Osteoblast (primary cell): ENCODE measurements at places on chromosomes 12 and 14. TPM values are rescaled to one million over a fixed set of nuclear protein-coding genes. Genes with fewer than 3 reads are reported as not detected.

DNA sequence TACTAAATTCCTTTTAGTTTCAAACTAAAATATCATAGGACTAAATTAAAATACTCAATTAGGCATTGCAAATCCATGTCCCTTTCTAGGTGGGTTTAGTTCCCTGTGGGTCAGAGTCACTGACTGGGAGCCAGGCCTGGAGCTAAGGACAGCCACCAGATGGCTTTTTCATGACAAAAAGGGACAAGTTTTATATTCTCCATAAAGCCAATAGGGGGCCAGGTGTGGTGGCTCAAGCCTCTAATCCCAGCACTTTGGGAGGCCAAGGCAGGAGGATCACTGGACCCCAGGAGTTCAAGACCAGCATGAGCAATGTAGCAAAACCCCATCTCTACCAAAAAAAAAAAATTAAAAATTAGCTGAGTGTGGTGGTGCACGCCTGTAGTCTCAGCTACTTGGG, 35.4 kb upstream of the EIF5 start:
- no peak for DNase-seq

DNA sequence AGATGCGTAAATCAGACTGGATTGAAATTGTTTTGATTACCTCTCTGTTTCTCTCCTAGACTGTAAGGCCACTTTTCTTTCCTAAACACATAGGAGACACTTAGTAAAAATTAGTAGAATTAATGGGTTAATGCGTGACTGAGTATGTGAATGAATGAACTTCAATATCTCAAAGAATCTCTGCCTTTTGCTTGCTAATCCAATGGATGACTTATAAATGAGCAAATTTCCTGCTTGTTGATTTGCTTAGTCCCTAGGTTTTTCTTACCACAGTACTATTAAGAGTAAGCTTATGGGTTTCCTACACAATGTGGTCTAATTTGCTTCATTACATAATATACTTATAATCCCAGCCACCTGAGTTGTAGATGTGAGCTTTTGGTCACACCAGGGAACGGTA, 164.1 kb downstream of the SRGAP1 start:
- DNase-seq, result no peak

DNA sequence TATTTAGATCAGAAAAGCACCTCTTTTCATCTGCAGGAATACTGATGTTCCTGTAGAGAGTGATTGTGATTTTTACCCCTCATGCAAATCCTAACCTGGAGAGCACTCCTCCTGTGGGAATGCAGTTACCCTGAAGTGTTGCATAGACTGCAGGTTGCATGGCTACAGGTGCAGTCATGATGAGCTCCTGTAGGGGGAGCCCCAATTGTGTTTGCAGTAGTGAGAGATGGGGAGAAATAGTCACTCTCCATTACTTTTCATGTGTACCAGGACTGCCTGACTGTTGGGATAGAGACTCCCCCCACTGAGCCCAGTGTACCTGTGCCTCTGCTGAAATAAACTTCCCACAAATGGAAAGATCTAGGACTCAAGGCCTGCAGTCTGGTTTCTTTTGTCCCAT, 1086.5 kb downstream of the SLC6A15 start:
- no peak for DNase-seq

DNA sequence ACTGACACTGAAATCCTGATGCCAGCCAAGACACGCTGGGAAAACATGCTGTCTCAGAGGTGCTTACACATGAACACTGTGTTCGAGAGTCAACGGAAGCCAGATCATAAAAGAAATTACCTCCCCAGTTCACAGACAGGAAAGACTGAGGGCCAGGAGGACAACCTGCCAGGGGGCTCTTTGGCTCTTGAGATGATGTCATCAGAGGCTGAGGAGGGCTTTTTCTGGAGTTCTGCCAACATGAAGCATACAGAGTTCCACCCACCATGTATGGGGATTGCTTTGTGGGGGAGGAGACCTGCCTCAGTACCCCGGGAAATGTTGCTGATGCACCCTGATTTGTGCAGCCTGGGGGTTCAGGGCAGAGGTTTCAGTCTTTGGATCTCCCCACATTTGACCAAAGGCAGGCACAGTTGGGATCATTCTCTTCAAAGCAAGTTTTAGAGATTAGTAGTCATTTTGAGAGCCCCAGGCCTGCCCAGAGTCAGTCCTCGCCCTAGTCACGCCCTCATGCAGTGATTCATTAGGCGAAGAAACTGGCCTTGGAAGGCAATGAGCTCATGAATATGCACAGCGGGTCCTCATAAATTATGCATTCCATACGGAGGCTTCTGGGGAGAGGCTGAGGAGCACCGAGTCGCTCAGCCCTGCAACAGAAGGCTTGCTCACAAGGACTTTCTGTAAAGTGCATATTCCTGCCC, 34.9 kb upstream of the EML1 start:
- peak; percentile 93 for DNase-seq

DNA sequence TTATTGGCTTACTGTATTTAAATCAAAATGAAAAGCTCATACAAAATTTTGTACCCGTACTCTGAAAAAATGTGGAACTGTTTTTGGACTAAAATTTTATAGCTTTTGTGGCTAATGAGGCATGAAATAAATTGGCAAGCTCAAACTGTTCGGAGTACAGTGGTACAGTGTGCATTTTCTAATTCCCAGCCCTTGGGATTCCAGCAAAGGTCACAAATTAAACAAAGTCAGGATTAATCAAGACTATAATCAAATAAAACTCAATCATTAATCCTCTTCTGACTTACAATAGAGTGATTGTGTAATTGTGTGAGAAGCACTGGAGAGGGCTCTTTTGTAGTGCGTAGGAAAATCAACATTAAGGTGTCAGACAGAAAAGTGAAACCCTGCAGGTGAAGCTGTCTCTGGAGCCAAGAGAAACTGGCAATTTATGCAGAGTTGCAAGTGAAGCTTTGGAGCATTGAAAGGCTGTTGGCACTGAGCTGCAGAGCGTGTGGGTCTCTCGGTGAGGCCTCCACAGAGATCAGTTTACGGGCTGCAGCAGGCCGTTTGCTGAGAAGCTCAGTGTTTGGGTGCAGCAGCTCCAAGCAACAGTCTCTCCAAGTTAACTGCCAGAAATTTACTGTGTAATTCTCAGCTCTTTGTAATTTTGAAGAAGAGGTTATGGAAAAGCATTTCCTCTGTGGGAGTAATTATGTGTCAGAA, 275.9 kb downstream of the FBXL14 start:
- DNase-seq, result peak; percentile 69

GRCh38 chr14:78653173-78653572, 483.0 kb downstream of the NRXN3 start:
- no peak for DNase-seq

DNA sequence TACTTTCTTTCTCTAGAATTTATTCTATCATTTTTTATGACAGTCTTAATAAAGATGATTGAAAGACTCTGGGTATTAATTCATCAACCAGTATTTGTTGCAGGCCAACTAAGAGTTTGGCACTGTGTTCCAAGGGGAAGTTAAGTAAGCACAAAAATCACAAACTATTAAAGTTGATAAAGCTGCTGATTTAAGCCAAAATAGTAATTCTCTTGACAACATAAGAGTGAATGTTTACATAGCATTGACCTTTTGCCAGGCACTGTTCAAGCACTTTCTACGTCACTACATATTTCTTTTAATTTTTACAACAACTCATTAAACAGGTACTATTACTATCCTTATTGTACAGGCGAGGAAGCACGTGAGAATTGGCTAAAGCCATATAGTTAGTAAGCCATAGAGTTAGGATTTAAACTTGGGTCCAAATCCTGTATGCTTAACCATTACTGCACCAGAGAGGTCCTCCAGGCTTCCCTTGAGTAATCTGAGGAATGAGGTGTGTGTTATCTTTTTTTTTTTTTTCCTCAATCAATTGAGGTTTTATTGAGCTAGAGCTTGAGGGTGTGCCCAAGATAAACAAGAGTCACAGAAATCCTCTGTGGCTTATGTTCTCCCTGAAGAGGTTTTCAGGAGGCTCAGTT, 1009.6 kb downstream of the DIO2 start:
- no peak for DNase-seq

DNA sequence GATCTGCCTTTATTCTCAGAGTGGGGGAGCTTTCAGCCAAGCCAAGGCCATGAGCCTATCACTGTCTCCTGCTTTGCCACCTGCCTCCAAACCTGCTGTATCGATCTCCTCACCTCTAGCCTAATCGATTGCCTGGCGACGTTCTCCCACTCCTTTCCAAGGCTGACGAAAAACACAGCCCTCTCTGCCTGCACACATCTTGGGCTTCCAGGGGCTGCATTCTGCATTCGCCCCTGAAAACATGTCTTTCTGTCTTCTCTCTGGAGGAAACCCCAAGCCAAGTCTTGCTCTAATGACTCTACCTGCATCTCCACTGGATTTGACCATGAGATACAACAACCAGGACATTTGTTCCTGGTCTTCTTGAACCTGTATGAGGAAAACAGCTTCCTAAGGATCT, 540.7 kb downstream of the BCL11B start:
- DNase-seq, result no peak

DNA sequence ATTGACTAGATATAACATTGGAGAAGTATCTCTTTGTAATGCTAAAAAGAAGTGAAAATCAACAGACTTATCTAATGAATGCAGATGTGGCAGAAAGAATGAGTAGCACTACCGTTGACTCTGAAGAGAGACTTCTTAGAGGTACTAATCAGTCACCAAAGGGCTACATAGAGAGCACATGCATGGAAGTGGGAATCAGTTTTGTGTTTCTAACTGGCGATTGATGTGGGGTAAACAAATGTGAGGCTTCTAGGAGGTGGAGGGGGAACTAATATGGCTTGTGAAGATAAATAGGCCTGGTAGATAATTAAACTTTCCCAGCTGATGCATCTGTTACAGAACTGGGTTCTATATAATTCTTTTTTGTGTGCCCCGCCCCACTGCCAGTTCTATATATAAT, 10.5 kb downstream of the COCH start:
- DNase-seq, result no peak

GRCh38 chr14:29846339-29847055, 81.2 kb downstream of the PRKD1 start:
- no peak for DNase-seq

- no peak for DNase-seq
These were observed 259.4 kb upstream of the SSTR1 start for GRCh38 chr14:37948266-37948665.

DNA sequence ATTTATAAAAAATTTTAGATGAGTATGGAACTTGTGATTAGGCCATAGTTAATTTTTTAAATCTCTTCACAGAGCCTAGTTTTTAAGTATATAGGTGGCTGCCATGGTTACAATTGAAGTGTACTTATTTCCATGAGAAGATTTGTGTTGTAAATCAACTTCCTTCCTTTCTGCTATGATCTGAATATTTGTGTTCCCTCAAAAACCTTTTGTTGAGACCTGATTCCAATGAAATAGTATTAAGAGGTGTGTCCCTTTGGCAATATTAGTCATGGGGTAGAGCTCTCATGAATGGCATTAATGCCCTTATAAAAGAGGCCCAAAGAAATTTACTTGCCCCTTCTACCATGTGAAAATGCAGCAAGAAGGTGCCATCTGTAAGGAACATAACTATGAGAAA, 28.8 kb downstream of the ETNK1 start:
- DNase-seq, result no peak

DNA sequence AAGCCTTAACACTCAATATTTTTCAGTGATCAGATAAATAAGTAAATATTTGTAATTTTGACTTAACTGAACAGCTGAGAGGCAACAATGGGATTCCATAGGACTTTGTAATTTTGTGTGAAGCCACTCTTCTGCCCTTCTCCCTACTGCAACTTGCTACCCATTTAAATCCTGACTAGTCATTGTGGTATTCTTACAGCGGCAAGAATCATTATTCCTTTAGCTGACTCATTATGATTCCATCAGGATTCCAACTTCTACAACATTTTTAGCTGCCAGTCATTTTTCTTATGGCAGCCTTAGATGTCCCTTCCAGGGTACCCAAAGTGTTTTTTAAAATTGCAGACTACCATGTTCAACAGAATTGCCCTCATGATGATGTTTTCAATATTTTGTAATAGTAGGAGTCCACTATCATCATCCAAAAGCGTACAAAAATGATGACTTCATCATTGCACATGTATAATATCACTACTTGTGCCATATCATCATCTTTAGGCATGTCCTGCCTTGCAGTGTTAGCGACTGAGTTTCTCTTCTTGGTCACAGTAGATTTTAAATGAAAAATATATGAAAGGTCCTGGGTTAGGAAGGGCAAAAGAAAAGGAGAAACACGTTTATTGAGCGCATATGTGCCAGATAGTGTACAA, 5.1 kb upstream of the MAGOHB start:
- peak; percentile 88 for DNase-seq

DNA sequence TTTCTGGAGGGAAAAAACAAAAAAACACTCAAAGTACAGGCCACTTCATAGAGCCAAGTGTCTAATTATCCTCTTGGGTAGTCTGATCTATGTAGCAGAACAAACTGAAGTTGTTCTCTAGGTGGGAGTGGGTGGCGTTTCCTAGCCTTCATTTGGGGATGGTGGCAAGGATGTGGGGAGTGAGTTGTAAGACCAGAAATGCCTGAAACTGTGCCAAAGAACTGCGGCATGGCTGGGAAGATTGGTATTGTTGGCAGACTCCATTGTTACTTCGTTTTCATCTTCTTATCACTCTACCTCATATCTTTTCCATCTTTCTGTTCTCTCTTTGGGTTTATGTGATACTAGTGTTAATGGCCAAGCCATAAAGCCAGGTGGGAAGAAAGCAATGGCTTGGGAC, 177.3 kb upstream of the DDHD1 start:
- no peak for DNase-seq

- peak; percentile 78 for DNase-seq
These were observed 6.4 kb downstream of the FOXA1 start for GRCh38 chr14:37588667-37588955.

DNA sequence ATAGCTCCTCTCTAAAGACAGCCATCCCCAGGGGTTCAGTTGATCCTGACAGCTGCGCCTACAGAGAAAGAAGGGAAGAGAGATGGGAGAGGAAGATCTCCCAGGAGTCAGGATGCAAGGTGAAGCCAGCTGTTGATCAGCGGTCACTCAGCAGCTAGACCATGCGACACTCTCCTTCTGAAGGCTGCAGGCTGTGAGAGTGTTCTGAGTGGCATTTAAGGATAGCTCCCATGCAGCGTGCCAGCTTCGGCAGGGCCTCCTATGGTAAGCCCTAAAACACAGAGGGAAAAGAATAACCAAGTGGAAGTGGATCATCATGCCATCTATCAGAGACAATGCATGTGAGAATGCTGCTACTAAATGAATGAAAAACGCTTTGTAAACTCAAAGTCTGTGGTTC, 197.9 kb upstream of the NUDT4 start:
- DNase-seq, result no peak

GRCh38 chr12:62267480-62267879, 7.3 kb downstream of the USP15 start:
- no peak for DNase-seq

- DNase-seq, result no peak
These were observed 91.1 kb downstream of the GPR135 start for GRCh38 chr14:59374048-59374447.

GRCh38 chr14:88225721-88226120, 97.3 kb downstream of the KCNK10 start:
- DNase-seq, result no peak

- DNase-seq, result no peak
These were observed 211.1 kb downstream of the ITPR2 start for GRCh38 chr12:26621932-26622331.

GRCh38 chr14:22908601-22909000, 10.3 kb downstream of the RBM23 start:
- DNase-seq, result peak; percentile 48

RDH16 gene
- under 0.01 TPM in 2 replicates for total RNA-seq

OAS2 gene
- 8.3 and 18.1 TPM in 2 replicates for total RNA-seq

KRT73 gene
- total RNA-seq, result not detected in 2 replicates

PYGL gene
- total RNA-seq, result 116 and 123 TPM in 2 replicates

ADAM21 gene
- total RNA-seq, result under 0.01 TPM in 1 of 2 replicates, not detected in the other

SUDS3 gene
- total RNA-seq, result 25.9 and 29.7 TPM in 2 replicates
